ENCODE measurements at places on chromosomes 4 and X.

- no peak for DNase-seq
Observed at GRCh38 chr4:173401063-173401462, 2.1 kb upstream of the SCRG1 start.

GRCh38 chr4:173273941-173274340, 60.2 kb downstream of the HMGB2 start:
- DNase-seq: no peak

- DNase-seq: no peak
Observed at GRCh38 chrX:16466640-16467432, 183.1 kb upstream of the S100G start.

GRCh38 chr4:22739968-22740367, 47.2 kb downstream of the GBA3 start:
- DNase-seq: no peak

DNA sequence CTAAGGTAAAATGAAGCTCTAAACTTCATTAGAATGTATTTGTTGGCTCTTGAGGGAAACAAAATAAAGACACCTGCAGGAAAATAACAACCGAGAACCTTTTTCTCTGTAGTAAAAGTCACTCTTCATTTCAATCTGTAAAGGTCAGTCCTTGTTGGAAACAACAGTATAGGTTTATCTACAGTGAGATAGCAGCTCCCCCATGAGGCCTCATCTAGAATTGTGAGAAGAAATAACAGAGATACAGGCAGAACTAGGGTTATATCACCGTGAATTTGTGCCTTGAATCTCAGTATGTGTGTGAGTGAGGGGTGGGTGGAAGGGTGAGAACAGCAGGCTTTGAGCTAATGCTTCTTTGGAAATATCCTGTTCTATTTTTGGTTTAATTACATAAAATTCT, 107.8 kb upstream of the FMR1 start:
- no peak for DNase-seq

DNA sequence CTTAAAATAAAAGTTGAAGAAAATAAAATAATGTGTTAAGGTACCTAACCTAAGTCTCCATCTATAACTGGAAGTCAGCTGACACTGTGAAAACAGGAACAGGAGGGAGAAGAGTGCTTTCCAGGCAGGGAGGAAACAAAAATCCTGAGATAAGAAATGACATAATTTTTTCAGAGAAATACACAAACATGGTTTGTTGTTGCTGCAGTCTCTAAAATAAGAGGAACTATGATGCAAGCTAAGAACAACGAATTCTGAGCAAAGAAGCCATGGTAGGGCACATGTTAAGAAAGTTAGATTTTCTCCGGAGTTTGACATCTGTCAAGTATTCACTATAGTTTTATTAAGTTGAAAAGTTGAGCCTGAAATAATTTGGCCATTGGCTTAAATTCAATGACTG, 26.9 kb downstream of the PAPSS1 start:
- no peak for DNase-seq

GRCh38 chr4:153988492-153989363, 199.8 kb upstream of the SFRP2 start:
- no peak for DNase-seq

DNA sequence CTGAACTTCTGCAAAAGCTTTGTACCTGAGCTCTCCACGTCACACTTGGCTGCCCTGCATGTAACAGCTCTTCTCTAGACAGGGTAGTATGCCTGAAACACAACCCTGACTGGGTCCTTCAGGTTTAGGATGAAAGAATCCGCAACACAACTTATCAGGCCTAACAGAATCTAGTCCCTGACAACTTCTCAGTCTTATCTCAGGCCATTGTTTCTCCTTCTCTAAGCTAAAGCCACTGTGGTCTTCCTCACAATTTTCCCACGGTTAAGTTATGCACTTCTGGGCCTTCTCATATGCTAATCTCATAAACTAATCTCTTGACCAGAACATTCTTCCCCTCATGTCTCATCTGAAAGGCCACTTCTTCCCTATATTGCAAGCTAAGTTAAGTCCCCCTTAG, 10.8 kb upstream of the TMPRSS11B start:
- DNase-seq: no peak

- no peak for DNase-seq
Observed at GRCh38 chrX:68084765-68085164, 348.5 kb downstream of the OPHN1 start.

DNA sequence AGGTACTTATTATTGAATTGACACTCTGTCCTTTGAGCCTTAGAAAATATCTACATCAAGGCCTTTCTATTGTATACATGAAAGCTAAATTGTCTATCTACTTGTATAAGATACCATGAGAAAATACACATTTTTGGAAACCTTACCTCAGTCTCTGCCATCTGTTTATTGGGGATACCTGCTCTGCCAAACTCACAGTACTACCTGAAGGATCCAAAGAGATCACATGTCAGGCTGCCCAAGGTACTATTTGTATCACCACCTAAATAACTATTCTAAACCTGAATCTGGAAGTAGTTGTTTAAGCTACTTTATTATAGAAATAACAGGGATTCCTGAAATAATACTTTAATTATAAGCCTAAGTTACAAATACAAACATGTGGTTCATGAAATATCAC, 126.2 kb downstream of the PALLD start:
- DNase-seq: no peak

DNA sequence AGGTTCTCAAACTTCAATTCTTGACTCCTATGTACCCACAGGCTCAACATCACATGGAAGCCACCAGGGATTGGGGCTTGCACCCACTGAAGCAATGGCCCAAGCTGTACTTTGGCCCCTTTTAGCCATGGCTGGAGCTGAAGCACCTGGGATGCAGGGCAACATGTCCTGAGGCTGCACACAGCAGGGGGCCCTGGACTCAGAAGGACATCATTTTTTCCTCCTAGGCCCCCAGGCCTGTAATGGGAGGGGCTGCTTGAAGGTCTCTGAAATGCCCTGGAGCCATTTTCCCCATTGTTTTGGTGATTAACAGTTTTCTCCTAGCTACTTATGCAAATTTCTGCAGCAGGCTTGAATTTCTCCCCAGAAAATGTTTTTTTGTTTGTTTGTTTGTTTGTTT, 465.1 kb upstream of the PCDH10 start:
- no peak for DNase-seq

GRCh38 chrX:34810916-34811315, 131.7 kb upstream of the FAM47B start:
- DNase-seq: no peak

Data from memory B cell (primary cell).